ENCODE measurements at places on chromosomes 2 and 18.

DNA sequence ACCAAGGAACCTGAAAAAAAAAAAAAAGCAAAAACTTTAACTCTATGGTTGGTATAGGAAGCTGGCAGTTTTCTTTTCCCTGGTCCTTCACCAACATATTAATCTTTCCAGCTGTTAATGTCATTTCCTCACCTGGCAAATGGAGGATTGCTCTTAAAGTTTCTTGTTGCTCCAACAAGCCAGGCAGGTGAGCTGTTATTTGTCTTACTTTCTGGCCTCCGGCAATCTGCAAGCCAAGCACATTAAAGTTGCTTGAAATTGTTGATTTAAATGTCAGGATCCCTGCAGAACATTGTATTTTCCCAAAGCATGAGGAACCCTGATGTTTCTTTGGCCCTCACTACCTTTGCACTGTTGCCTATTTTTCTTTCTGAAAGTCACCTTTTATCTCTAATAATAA is 664.9 kb downstream of the METTL4 start:
- DNase-seq: no peak

- DNase-seq: no peak
Measured at GRCh38 chr2:54577035-54577434, 120.9 kb downstream of the SPTBN1 start.

- DNase-seq: no peak
Measured at GRCh38 chr2:210591663-210592062, 35.3 kb downstream of the CPS1 start.

GRCh38 chr2:192004188-192004963 is 157.5 kb upstream of the CAVIN2 start:
- no peak for DNase-seq

DNA sequence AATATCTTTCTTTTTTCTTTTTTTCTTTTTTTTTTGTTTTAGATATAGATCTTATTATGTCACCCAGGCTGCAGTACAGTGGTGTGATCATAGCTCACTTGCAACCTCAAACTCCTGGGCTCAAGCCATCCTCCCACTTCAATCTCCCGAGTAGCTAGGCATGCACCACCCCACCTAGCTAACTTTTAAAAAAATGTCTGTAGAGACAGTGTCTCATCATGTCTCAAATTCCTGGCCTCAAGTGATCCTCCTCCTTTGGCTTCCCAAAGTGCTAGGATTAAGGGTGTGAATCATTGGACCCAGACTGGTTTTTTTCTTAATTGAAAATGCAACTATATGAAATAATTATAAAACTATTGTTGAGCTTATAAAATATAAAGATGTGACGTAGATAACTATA is 9.8 kb upstream of the ZCCHC2 start:
- no peak for DNase-seq

DNA sequence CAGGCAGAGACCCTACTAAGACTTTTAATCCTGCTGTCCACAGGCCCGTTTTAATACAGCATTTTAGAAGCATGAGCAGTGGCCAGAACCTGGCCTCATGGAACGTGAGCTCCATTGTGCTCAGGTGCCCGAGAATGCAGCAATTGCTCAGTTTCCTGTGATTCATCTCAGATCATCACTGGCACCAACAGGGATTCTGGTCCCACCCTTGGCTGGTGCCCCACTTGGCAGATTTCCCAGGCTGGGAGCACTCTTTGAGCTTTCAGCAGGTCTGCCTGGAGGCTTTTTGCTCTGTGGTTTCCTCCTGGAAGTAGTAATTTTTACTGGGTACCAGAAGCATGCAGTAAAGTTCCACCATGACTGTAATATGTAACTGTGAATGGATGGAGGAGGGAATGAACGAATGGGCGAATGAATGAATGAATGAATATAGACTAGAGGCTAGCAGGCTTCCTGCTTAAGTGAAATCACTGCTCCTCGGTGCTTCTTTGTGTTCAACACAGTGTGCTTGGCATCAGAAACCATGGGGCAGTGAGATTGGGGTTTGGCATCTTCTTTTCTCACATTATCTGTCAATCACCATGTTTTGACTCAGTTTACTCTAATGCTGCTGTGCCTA is 312.9 kb downstream of the PRKCE start:
- no peak for DNase-seq

Data from HuH-7.5 (cell line).